ENCODE measurements at places on chromosomes 4 and X.

DNA sequence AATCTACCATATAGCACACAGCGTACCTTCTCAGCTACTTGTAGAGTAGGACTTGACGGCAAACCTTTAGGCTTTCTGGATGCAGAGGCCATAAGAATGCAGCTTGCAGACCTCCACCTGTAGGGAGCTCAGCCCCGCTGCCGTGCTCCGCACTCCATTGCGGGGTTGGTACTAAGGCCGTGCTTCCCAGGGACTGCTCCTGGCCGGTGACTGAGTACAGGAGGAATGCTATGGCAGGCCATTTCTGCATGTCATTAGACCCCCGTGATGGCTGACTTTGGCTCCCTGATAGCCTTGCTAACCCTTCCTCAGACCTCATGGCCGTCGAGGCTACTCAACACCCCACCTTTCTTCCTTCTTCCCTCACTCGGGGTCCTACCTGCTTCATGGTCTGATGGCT, 26.4 kb downstream of the TIGD2 start:
- DNase-seq, result no peak

DNA sequence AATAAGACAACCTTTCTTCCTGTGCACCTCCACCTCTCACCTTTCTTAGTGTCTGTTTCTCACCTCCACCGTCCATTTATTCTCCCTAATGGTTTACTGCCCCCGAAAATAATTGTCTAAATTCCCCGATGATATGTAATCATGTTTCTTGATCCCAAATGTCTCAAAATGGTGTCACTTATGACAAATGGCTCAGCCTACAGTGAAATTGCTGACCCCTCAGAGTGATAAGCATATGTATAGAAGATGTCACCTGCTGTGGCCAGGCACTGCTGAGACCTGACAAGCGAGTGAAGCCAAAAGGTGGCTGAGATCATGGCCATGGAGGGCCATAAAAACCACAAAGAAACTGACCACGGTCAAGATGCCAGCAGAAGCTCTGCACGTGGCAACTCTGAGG, 35.7 kb downstream of the MSL3 start:
- no peak for DNase-seq

DNA sequence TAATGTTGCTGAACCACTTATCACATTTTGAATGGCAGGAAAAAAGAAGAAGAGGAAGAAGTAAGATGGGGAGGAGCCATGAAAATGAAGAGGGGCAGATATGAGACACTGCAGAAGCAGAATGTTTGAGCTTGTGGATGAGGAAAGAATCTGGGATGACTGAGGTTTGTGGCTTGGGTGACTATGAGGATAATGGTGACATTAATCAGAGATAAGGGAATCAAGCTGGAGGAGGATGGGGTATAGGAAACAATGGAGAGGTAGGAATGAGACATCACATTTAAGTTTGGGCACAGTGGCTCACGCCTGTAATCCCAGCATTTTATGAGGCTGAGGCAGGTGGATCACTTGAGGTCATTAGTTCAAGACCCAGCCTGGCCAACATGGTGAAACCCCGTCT, 19.1 kb upstream of the PHF8 start:
- no peak for DNase-seq

DNA sequence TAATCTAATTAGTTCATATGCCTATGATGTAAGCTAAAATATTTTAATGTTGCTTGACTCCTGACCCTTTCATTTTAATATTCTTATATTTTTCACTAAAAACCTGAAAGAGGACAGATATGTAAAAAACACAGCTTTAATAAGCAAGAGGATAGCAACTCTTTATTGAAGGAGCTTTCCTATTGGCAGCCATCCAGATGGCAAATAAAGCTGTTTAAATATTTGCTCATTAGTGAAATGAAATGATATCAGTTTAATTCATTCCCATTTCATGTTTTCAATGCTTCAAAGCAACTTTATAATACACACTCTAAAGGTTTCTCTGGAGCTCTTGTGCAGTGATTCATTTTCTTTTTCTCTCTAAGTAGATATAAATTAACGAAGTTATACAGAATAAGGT, 473.4 kb downstream of the PCDH7 start:
- no peak for DNase-seq

- DNase-seq, result no peak
These were observed 40.1 kb downstream of the NOP14 start for GRCh38 chr4:2923141-2923551.

DNA sequence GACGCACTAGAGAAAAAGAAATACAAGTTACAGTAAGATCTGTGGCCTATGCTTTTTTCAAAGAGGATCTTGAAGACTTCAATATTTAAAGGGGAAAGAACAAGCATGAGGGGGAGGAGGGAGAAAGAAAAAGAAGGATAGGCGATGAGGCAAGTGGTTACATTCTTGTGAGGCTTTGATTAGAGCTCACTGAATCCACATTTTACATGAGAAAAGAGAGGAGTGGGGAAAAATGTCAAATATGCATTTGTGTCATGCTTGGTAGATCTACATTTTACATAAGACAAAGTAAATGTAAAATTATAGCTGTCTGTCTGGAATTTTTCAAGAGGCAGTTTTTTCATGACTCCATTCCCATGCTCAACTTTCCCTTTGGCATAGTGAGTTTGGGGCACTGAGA, 965.9 kb downstream of the FSTL5 start:
- no peak for DNase-seq

- no peak for DNase-seq
These were observed 1.5 kb downstream of the FUNDC2 start for GRCh38 chrX:155028129-155028528.

DNA sequence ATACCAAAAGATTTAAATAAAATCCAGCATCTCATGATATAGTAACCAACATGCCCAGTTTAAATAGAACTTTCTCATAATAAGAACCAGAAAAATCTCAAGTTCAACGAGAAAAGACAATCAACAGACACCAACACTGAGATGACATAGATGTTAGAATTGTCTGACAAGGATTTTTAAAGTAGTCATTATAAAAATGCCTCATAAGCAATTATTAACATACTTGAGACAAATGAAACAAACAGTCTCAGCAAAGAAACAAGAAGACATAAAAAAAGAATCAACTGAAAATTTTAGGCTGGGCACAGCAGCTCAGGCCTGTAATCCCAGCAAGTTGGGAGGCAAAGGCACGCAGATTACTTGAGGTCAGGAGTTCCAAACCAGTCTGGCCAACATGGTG, 118.1 kb downstream of the FGF16 start:
- no peak for DNase-seq

DNA sequence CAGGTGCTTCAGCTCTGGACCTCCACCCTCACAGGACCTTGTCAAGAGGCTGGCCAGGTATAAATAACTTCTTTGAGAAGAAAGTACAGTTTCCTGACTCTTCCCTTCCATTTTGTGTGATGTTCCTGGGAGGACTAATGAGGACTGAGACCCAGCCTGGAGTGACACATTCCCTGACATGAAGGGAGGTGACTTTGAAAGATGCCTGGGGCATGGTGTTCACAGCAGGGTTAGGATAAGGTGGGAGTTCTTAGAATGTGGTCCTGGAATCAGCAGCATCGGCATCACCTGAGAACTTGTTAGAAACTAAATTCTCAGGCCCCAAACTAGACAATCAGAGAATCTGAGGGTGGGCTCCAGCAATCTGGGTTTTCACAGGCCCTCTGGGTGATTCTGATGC, 224.9 kb upstream of the BOD1L1 start:
- DNase-seq, result no peak

- DNase-seq, result no peak
These were observed 36.7 kb upstream of the CABS1 start for GRCh38 chr4:70298051-70298450.
